Mesendoderm (in vitro differentiated cells): ENCODE measurements at places on chromosomes 13 and 19.

GRCh38 chr19:52331757-52332156 is 4.3 kb upstream of the ZNF610 start:
- peak; percentile 57 for DNase-seq

DNA sequence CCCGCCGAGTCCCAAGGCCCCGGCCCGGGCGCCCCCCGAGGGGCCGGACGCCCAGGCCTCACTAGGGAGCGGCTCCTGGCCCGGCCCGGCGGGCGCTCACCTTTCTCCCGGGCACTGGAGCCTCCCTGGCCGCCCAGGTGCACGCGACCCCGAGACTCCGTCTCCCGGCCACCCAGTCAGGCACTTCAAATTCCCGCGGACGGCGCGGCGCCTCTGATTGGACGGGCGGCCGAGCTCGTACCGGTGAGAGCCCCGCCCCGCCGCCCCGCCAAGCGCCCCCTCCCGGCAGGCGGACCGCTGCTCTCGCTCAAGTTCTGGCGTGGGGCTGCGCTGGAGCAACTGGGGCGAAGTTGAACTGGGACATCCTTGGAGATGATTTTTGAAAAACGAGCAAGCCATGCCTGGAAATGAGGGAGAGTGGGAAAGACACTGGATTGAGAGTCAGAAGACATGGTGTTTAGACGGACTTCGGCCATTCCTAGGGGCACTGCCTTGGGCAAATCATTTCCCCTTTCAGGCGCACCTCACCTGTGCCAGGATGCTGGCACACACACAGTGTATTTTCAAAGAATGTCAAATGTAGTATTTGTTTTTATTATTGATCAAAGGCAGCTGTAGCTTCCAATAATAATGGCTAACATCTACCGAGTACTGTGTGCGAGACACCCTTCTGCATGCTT is 485.3 kb downstream of the UQCRFS1 start:
- peak; percentile 81 for DNase-seq

GRCh38 chr13:44870456-44870929 is 118.8 kb downstream of the NUFIP1 start:
- DNase-seq = no peak

DNA sequence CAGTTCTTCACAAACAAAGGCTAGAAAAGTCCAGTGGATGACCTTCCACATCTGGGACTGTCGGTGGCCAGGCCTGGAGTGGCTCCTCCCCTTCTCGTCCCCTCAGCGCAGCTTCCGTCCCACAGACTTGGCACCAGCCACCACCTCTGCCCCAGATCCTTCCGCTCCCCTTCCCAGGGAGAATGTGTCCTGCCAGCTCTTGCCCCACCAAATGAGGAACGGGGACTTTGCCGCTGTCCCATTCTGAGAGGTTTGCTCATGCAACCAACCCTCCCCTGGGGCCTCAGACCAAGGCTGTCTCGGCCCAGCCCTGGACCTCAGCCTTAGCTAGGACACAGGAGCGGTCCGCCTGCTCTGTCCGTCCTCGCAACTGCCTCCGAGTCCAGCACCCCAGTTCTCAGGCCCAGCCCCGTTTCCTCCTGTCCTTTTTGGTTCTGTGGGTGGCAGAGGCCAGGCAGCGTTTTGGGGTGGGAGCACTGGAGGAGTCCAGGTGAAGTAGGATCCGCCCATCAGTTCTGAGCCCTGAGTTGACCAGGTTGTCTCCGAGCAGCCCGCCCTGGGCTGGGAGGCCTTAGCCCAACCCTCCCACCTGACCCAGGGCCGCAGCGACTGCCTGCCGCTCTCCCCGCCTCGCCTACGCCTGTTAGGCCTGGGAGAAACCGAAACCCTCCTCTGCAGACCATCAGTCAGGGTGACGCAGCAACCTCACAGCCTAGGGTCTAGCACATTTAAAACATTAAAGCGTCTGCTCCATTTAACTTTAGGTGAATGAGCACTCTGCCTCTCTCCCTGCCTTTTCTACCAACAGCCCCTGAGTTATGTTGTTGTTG is 284.3 kb downstream of the FOXO1 start:
- no peak for DNase-seq

- DNase-seq = no peak
These were observed 2.4 kb downstream of the CRLF1 start for GRCh38 chr19:18603958-18604819.

DNA sequence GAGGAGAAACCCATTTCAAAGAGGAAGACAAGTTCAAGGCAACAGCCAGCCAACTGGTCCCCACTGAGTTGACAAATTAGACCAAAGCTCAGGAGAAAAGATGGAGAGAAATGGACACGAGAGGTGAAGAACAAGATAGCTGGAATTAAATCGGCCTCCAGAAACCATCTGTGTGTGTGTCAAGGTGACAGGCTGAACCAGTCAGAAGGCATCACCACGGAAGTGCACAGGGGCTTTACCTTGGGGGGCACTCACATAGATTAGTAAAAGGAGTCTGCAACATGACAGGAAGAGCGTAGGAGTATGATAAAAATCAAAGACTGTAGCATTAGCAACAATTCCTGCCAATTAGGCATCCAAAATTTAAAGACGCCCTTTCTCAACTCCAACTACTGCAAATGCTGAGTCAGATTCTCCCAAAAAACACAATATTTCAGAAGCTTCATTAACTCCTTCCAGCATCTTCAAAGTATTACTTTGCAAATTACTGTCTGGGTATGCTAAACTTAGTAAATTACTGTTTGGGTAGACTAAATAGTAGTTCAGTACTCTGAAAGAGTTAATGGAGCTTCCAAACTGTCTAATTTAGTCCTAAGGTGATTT is 66.2 kb downstream of the FOXO1 start:
- no peak for DNase-seq

DNA sequence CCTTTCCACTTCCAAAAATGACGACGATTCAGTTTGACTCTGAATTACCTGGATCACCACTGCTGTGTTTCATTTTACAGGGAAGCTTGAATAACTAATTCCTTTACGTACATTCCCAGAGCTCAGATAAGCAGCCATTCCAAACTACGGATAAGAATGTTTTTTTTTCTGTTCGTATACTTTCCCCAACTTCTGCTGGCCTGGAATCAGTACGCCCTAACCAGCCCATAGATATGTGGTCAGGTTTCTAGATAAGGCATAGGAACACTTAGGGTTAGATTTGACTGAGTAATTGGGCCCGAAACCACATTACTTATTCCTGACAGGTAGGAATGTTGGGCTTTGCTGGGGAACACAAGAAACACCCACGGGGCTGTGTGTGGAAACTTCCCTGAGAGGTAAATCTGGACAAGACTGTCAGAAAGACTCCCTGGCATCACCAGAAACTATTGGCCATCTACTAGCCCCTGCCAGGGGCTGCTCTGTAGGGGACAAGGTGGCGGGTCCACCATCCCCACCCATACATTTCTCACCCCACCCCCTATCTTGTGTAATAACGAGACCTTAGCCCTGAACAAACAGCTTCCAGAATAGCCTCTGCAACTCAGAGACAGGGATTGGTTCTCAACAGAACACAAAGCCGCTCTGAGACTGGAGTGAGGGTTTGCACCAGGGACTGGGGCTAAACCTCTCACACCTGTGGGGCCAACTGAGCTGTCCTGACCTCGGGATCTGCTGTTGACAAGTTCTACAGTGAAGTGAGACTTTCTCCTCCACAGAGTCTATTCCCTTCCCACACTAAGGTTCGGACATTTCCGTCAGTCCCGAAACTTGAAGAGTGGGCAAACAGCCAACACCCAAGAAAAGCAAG is 15.6 kb downstream of the RHPN2 start:
- no peak for DNase-seq

DNA sequence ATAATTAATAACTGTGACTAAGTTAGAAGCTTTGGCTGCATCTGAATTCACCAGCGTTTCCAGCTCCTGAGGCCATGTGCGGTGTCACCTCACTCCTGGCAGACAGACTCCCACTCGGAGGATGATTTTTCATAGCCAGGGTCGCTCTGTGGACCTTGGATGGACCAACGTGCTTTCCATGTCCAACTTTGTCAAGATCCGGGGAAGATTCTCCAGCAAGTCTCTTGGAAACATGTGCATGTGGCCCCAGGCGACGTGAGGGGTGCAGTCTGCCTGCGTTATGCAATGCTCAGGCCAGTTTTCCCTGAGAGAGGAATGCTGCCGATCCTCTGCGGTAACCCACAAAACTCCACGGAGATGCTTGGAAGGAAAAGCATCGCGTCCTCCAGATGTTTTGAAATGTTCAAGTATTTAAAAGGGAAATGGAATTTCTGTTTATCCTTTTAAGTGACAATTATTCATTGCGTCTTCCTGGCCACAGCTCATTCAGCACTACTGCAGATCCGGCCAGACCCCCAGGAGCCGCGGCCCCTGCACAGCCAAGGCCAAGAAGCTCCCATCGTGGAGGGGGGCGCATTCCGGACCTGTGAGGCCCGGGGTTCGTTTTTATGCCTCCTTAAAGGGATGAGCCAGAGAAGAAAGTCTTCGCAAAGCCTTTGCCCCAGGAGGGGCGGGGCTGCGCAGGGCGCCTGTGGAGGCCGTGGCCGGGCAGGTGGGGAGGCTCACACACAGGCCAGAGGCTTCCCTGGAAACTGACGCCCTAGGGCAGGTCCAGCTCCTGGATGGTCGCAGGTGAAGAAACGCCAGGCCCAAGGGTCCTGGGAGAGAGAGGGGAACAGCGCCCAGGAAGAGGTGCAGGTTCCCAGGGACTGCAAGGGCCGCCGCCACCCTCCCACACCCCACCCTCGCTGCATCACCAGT is 46.0 kb downstream of the C13orf46 start:
- no peak for DNase-seq

GRCh38 chr13:80717776-80718175 is 376.9 kb upstream of the SPRY2 start:
- no peak for DNase-seq

DNA sequence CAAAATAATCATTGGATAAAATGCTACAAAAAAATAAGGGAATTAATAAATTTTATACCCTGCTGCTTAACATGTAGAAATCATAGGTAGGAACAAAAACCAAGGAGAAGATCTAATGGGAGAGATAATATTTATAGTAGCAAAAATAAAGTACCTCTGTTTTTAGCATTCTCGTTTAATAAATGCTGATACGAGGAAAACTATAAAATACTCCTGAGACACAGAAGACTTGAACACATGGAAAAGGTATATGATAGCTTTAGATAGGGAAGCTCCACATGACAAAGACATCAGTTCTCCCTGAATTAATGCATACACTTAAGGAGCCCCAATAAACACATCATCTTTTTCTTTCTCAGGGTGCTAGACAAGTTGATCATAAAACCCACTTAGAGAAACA is 44.6 kb upstream of the MCF2L start:
- DNase-seq = no peak

GRCh38 chr13:94822356-94822755 is 110.0 kb upstream of the SOX21 start:
- no peak for DNase-seq

DNA sequence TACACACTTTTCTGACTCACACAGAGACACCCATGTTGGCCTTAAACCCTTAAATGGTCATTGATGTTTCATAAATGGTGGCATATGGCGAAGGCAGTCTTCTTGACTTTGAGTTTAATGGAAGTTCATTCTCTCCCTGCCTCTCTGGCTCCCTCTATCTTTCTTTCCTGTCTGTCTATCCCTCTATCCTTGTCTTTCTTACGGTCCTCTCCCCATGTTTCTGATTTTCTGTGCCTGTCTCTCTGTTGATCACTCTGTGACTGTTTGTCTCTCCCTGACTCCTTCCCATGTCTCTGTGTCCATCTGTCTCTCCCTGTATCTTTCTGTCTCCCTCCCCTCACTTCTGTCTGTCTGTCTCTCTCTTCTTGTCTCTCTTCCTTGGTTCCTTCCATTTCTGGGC is 43.2 kb upstream of the SHKBP1 start:
- DNase-seq = no peak

DNA sequence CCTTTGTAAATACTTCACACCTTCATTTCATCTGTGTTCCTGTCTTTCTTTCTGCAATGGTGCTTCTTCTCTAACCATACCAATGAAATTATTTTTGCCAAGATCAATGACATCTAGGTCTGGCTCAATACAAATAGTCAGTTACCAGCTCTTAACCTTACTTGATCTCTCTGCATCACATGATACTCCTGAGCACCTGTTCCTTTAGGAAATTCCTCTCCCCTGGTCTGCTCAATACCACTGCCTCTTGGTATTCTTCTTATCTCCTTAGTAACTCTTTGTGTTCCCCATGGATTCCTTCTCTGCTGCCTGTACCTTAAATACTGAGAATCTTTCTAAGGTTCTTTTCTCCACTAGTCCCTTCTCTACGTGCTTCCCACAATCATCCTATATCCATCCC is 25.9 kb downstream of the SOHLH2 start:
- DNase-seq = no peak

- DNase-seq = no peak
These were observed 114.0 kb downstream of the UQCRFS1 start for GRCh38 chr19:29098863-29099481.

GRCh38 chr19:54279406-54279962 is 1.4 kb downstream of the LILRB2 start:
- DNase-seq = no peak

DNA sequence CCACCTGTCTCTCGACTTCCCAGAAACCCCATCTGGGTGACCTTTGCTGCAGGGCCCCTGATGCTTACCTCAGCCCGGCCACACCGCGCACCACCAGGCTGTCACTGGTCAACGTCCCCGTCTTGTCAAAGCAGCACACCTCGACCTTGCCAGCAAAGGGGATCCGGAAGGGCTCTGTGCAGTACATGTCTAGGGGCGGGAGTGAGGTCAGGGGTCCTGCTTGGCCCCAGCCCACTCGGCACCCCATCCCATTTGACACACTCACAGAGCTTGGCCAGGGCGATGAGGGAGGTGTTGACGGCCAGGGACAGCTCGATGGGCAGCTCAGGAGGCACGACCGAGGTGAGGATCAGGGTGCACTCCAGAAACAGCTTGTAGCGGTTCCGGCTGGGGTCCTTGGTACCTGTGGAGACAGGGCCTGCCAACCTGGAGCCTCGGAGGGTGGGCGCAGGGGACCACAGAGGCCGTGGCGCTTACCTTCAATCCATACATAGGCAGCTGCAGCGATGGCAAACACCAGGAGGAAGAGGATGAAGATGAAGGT is 8.4 kb downstream of the ATP13A1 start:
- no peak for DNase-seq

GRCh38 chr13:106423530-106423929 is 111.9 kb downstream of the EFNB2 start:
- peak; percentile 67 for DNase-seq

GRCh38 chr19:8192221-8192820 is 16.8 kb upstream of the CERS4 start:
- peak; percentile 79 for DNase-seq

DNA sequence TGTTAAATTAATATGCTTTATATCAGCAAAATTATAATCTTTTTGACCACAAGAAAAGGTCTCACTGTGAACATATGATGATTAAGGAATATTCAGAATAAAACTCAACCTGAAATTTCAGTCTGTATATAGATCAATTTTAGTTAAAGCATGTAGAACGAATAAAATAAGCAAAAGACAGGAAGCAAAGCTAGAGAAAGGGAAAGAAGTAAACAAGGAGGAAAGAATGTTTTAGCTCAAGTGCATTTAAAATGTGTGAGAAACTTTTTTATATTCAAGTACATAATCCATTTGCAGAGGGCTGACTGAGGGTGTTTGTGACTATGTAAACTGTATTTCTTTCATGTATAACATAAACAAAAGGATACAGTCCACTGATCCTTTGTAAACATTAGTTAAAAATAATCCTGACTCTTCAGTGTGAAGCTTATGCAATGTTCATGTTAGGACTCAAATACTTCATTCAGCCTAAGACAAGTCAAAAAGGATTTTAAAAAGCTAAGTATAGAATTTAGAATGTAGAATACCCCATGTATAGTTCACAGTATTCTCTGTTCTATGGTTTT is 472.1 kb downstream of the DIAPH3 start:
- no peak for DNase-seq

GRCh38 chr13:100090861-100091260 is 2.0 kb downstream of the PCCA start:
- no peak for DNase-seq

- no peak for DNase-seq
These were observed 1.2 kb upstream of the GAMT start for GRCh38 chr19:1402411-1403070.
